ENCODE measurements at places on chromosomes 4 and X.

- DNase-seq = no peak
These were observed 177.2 kb downstream of the GABRG1 start for GRCh38 chr4:45946699-45947098.

DNA sequence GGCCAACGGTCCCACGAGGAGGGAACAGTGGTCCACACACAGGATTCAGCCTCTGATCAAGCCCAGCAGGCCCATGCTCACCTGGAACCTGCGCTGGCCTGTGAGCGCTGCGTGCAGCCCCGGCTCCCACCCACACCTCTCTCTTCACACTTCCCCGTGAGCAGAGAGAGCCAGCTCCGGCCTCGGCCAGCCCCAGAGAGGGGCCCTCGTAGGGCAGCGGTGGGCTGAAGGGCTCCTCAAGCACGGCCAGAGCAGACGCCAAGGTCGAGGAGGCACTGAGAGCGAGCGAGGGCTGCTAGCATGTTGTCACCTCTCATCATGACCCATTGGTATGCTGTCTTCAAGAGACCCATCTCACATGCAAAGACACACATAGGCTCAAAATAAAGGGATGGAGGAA lies 83.0 kb upstream of the FMR1 start:
- no peak for DNase-seq

DNA sequence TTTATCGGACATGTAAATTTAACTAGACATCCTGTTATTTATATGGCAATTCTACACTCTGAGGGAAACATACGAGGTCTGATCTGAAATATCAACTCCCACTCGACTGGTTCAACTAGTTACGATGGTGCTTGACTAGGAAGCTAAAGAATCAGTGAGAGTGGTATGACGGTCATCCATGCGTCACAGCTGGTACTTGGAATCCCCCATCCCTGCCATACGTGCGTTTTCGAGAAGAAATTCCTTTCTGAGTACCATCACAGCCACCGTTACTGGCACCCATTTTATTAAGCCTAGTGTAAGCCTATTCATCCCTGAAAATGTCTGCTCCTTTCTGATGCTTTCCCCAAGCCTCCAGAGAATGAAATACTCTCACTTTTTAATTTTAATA lies 695 bp upstream of the PIGA start:
- peak; percentile 4 for DNase-seq

DNA sequence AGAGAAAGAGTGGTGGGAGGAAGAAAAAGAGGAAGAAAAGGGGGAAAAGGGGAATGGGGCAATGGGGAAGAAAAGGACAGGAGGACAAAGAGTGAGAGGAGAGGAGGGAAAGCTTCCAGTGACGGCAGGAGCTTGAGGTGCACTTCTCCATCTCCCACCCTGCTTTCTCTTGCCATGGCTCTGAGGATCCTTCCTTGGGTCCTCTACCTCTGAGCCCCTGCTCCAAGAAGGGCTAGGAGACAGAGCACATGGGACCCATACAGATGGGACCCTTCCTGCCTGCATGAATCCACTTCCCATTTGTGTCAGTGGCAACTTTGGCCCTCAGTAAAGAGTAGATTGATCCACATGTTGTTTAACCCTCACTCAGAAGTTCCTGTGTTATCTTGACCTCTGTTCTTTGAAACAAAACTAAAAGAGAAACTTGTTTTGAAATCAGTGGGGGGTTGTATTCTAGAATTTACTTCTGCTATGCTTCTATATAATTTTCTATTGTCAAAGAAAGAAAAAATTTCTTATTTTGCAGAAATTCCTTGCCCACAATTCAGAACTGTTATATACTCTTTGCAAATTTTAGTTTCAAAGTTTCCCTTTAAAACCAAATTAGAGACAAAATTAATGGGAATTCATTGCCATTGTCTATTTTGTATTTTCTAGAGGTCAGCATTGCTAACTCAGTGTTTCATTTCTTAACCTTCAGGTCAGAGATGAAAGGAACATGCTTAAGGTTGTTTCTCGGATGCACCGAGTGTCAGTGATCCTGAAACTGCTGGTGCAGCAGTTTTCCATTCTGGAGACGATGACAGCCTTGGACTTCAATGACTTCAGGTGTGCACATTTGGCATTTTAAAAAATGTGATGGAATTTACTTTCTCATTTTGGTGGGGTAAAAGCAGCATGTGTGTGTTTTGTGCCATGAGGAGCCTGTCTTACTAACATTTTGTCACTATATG lies 5.0 kb downstream of the TDO2 start:
- peak; percentile 38 for DNase-seq

DNA sequence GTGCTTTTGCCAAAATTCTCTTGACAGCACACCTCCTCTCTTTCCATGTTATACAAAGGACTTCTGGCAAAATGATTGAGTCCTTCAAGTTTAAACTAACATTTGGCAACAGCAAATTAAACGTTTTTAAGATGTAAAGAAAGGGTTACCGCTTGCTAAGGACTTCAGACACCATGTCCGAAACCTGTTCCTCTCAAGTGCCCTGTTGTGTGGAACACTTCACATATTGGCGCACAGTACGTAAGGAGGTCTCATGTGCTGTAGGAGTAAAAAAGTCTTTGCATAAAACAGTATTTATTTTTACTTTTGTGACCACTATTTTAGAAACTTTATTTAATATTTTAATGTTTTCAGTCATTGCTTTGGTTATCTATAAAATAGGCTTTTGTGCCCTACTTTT lies 33.7 kb upstream of the HPRT1 start:
- no peak for DNase-seq

GRCh38 chr4:153513596-153513995 lies 47.4 kb downstream of the TMEM131L start:
- no peak for DNase-seq
